ENCODE measurements at places on chromosomes 5 and 9.

GRCh38 chr9:93663877-93664548 lies 87.6 kb downstream of the PHF2 start:
- DNase-seq = no peak

DNA sequence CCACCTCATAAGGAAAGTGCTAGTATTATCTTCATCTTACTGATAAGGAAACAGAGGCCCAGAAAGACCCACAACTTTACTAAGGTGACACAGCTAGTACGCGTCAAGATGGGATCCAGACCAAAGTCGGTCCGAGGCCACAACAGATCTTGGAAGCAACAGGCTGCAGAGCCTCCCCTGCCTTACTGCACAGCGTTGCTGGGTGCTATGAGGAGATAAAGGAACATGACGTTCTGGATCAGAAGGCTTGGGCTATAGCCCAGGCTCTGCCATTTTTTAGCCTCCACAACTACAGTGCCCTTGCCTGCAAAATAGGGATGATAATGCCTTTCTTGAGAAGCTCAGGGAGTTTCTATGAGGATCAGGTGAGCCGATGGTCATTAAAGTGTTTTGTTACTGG lies 144.1 kb downstream of the NMUR2 start:
- no peak for DNase-seq

DNA sequence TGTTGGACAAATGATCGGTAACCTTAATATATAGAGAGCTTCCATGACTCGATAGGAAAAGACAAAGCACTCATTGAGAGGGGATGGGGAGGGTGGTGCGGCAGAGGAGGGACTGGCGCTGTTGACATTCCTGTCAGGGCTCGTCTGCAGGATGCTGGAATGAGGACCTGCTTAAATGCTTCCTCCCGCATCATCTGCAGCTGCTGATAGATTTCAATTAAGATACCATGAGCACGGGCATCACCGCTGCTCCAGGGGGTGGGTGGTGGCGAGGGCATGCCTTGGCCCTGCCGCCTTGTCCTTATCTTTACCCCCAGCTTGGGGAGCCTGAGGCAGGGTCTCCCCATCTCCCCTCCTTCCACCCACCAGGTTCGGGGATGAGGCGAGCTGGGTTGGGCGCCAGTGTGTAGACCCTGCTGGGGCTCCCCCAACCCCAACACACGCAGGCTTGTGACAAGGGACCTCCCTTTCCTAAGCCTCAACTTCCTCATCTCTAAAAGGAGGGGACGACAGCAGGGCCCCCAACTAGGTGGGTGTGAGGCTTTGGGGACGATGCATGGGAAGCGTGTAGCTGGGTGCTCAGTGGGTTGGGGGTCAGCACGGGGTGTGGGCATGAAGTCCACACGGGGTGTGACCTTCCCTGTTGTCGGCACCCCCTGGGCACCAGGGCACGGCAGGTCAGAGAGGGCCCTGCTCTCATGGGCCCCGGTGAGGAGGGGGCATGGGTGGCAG lies 11.7 kb upstream of the QRFP start:
- no peak for DNase-seq

DNA sequence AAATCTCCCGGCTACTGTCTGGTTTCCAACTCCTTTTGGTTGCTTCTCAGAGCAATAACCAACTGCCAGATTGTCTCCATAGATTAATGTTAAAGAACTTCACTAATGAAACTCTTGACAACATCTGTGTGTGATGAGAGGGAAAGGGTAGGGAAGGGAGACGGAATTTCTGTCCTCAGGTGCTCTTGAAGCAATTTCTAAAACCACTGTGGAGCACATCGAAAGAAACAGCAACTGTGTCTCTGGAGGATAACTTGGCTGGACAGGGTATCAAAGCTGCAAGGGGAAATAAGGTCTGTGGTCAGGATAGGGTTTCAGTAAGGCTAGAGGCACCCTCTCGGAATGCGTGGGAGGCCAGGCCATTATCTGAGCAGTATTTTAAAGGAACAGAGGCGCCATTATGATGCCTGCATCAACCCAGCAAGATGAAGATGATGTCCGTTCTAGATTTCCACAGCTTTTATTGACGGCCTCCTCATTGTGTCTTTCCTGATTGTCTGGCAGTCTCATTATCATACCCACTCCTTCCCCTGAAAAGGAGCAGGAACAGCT lies 76.6 kb downstream of the RORB start:
- no peak for DNase-seq

GRCh38 chr9:129280236-129280622 lies 102.2 kb upstream of the IER5L start:
- no peak for DNase-seq

DNA sequence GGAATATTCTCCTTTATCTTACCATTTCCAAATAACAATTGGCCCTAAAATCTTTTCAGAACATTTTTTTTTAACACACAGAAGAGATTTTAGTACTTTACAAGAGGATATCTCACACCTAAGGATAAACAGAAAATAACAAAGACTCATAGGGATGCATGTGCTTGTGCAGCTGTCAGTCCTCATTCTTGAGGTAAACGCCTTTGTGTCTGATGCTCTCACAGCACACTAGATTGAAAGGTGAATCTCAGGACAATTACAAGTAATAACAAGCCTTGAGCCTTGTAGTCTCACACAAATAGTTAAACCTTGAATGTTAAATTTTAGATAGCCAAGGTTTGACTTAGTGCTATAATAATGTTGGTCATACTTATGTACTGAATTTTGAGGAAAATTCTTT lies 439.2 kb downstream of the PTPRD start:
- no peak for DNase-seq

GRCh38 chr9:127136880-127137639 lies 14.6 kb upstream of the ANGPTL2 start:
- no peak for DNase-seq

DNA sequence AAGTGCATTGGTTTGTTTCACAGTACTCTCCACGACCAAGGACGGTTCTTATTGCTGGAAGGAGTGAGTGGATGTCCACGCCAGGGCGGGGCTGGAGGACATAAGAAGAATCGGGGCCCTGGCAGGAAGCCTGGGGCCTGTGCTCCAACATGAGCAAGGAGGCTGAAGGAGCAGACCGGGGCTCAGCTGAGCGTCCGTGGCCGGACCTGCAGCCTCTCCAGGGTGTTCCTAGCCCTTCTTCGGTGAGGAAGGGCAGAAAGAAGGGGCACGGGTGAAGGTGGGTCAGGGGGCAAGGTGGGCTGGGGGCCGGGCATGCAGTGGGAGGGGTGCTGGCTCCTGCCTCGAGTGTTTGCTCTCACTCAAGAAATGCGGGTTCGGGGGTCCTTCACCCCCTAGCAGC lies 18.1 kb downstream of the FAM78A start:
- DNase-seq = no peak

DNA sequence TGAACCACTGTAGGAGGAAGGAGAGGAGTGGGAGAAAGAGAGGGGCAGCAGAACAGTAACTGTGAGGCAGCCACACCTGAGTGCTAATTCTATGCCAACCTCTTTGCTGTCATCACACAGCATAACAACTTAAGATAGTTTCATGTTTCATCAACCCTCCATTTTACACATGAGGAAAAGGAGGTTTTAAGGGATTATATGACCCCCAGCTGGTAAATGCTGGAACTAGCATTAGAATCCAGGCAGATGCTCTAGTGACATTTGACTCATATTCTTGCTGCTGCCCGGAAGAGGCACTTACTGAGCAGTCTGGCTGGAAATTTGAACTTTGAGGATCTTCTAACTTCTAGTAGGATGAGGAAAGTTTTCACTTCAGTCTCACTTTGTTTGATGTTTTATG lies 24.1 kb upstream of the VLDLR start:
- no peak for DNase-seq

GRCh38 chr9:69798744-69799143 lies 21.9 kb upstream of the CFAP95 start:
- no peak for DNase-seq

DNA sequence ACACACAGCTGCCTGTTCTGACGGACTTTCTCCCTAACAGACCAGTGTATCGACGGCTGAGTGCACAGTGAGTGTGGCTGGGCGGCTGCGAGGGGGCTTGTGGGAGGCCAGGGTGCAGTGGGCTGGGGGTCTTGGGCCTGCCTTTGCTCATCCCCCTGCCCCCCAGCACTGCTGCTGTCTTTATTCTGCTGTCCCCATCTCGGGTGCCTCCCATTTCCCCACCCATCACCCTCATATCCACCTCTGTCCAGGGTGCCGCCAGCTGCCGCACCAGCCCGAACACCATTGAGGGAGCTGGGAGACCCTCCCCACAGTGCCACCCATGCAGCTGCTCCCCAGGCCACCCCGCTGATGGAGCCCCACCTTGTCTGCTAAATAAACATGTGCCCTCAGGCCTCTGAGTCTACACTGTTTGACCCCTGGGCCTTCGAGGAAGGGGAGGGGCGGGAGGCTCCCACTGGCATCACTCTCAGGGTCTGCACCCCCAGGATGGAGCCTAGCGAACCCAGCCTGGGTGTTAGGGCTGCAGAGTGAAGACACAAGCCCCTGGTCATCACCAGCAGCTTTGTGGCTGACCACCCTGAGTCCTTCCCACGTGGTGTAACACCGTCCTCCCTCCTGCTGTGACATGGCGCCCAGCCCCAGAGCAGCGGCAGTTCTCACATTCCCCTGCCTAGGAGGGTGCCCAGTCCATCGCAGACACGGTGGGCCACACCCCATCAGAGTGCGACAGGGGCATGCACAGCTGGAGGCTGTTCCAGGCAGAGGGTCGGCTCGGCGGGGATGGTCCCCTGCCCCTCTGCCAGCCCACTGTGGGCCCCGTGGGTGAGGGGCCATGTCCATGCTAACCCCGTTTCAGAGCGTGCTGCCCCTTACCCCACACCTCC lies 4.0 kb downstream of the LCN2 start:
- no peak for DNase-seq

DNA sequence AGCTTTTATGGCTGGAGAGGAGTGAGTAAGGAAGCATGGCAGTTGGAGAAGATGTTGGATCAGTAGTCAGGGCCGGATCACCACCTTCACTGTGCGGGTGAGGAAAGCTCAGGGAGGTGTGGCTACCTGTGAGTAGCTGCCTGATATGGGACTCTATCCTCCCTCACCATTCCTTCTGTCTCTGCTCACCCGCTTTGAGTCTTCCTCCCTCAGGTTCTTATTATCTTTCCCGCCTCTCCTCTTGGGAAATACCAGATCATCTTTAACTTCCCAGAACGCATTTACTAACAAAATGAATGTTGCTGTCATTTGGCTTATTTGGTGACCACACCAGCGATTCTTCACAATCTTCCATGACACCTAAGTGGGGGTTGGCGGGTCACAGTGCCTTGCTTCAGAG lies 140.7 kb upstream of the GPR151 start:
- no peak for DNase-seq

- no peak for DNase-seq
These were observed 115.5 kb upstream of the TUT7 start for GRCh38 chr9:86469476-86470250.

DNA sequence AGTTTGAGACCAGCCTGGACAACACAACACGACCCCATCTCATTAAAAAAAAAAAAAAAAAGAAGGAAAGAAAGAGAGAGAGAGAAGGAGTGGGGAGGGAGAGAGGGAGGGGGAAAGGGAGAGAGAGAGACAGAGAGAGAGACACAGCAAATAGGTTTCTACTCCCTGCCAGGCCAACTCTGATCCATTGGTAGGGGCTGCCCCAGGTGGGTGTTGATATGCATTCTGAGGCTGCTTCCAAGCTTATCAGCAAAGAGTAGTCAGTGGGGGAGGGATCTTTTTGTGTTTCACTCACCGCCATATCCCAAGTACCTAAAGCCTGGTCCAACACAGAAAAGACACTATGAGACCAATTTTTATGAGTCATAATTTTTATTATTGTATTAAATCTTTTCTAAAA lies 57.0 kb upstream of the SAP30L start:
- DNase-seq = no peak

DNA sequence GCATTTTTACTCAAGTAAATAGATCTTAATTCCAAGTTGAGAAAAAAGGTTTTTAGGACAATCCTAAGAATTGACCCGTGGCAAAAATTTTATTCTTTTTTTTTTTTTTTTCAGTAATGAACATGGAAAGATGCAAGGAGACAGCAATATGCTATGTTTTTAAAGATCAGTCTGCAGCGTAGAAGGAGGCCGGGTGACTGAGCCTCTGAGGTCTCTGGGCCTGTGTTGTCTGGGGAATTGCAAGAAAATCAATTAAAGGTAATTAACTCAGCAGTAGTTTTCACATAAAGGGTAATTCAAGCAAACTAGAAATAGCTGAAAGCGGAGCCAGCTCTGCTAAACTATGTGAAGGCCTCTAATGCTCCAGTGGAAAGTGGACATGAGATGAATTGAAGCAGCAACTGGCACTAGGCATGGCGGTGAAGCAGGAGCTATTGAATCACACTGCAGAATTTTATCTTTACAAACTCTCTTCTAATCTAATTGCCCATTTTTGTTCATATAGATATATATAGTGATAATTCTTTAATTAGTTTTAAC lies 285.2 kb upstream of the ITGA1 start:
- no peak for DNase-seq

GRCh38 chr9:93902051-93902779 lies 52.9 kb downstream of the BARX1 start:
- no peak for DNase-seq

- DNase-seq = no peak
These were observed 2.1 kb upstream of the WNK2 start for GRCh38 chr9:93181672-93182435.

DNA sequence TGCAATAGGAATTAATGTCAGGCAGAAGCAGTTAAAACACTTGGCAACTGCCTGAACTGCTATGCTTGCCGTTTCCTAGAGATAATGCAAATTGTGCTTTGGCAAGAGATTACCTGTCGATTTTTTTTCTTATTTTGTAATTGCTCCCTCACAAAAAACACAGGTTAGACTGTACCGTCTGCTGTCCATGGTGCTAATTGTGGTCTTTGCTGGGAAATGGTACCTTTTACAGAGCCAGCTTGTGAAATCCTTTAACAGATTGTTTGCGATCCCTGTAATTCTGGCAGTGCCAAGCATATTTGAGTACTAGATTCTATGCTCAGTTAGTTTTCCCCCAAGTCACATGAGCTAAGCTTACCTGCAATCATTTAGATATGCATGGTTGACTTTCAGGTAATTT lies 2125.8 kb upstream of the WWC1 start:
- no peak for DNase-seq

- DNase-seq = no peak
These were observed 453.6 kb upstream of the TUSC1 start for GRCh38 chr9:26131886-26132285.

GRCh38 chr9:31210978-31211570 lies 1173.4 kb upstream of the ACO1 start:
- no peak for DNase-seq

DNA sequence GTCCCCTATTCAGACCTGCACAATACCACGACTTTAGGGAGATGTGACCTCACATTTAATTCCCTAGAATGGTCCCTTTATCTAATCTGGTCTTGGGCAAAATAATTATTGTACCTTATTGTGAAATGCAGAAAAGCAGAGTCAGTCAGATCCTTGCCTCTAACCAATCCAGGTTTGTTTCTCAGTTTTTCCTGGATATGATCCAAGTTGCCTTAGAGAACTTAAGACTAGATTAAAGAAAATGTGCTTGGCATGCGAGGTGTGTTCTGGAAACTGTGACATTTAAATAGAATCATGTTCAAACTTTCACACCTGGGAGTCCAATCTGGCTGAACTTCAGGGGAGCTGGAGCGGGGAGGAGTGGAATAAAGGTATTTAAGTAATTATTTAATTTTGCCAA lies 696.2 kb downstream of the DNAH5 start:
- no peak for DNase-seq

All from effector memory CD8-positive, alpha-beta T cell (primary cell).